ENCODE measurements at places on chromosomes 2 and 18. TPM values are rescaled to one million over a fixed set of nuclear protein-coding genes. Genes with fewer than 3 reads are reported as not detected.

The DNER gene
- 1.9 TPM for total RNA-seq

The RPRM gene
- 6.4 TPM for total RNA-seq

The MAL gene
- 2.4 TPM for total RNA-seq

The PSME4 gene
- 32.7 TPM for total RNA-seq

DNA sequence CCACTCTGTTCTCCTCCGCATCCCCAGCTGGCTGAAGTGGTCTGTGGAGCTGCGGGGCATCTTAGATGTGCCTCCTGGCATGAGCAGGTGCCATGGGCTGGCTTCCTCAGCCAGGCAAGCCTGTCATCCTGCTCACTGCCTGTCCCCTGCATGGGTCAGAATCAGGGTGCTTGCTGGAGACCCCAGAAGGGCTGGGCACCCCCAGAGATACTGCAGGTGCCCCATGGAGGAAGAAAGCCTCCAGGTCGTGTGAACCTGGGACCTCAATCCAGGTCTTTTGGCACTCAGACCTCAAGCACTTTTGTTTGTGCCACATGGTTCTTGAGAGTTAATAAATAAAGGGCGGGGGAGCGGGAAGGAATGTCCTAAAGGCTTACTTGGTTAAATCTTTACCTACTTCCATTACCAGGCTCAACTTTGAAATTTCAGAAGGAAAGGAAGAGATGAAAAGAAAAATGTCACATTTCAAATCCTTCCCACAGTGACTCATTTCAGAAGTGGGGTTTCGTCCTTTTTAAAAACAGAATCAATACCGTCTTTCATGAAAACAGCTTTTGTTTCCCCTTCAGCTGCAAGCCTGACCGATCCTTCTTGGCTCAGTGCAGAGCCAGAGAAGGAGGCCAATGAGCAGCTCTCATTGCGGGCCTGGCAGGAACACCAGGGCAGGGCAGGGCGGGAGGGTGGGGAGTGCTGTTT, 69.9 kb downstream of the RHOB start:
- no peaks in the 10 kb centered on the region for H3K36me3 ChIP-seq
- no peak overlapping the region for H3K4me3 ChIP-seq
- H3K27me3 ChIP-seq: no peaks in the 10 kb centered on the region
- peak; percentile 60 for DNase-seq

DNA sequence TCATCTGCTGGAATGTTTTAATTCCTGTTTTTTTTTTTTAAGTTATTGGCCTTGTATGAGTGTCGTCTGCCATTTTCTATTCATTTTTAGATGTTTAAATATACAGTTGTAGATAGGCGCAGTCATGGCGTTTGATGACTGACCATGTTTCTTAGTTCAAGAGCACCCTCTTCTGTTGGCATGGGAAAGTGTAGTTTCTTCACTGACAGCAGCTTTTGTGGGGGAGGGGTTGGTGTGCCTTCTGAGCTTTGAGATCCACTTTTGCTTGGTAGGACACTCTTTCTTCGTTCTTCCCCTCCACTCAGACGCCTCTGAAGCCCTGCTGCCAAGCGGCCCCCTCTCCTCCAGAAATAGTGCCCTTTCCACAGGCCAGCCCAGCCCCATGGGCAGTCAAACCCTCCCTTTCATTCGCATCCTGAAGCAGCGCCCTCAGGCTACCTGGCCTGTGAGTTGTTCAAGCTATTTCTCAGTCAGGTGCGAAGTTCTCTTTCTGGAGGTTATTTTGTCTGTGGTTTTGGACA, 492.0 kb downstream of the TNS1 start:
- peak; percentile 93 for DNase-seq
- no peak overlapping the region for H3K4me3 ChIP-seq
- peaks cover 4% of the 10 kb centered on the region for H3K4me1 ChIP-seq
- H3K27me3 ChIP-seq: no peaks in the 10 kb centered on the region

DNA sequence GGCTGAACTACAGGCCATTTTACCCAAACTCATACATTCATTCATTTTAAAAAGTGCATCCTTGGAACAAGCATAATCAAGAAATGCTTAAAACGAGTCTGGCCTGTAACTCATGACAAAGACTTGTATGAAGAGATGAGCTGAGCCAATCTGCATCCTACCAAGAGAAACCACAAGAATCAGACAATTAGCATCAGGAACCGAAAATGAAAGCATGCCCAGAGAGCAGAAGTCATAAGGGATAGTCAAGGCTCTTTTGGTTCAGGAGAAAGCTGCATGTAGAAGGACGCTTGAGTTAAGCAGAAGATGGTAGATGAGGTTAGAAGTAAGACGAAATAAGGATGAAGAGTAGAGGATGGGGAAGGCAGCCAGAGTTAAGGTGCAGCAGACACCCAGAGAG, 137.0 kb upstream of the CTNNA2 start:
- H3K27ac ChIP-seq: no peak overlapping the region
- no peaks in the 10 kb centered on the region for H3K36me3 ChIP-seq
- H3K27me3 ChIP-seq: no peaks in the 10 kb centered on the region
- DNase-seq: no peak
- H3K4me1 ChIP-seq: no peaks in the 10 kb centered on the region

DNA sequence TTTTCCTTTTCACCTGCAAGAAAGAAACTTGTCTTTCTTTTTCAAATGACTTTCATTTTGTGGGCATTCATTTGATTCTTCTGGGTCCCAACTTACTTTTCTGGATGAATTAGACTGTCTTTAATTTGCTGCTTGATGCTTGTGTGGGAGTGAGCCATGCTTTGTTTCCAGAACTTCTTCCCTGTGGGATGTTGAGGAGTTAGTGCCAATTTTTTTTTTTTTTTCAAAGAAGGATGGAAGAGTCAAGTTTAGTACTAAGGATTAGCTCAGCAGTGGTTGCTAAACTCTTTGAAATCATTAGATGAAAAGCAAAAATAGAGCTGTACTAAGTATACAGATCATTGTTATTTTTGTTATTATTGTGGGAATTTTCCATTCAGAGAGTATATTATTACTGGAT, 17.2 kb upstream of the KCTD1 start:
- DNase-seq: peak; percentile 51
- H3K4me1 ChIP-seq: no peaks in the 10 kb centered on the region
